Foreskin keratinocyte (primary cell): ENCODE measurements at places on chromosomes 4 and X. TPM values are rescaled to one million over a fixed set of nuclear protein-coding genes. Genes with fewer than 3 reads are reported as not detected.

- no peak for DNase-seq
Observed at GRCh38 chrX:13008189-13008533, 33.3 kb downstream of the TMSB4X start.

Gene SERTM2
- total RNA-seq = not detected in 2 replicates

Gene LONRF3
- not detected in 2 replicates for total RNA-seq

DNA sequence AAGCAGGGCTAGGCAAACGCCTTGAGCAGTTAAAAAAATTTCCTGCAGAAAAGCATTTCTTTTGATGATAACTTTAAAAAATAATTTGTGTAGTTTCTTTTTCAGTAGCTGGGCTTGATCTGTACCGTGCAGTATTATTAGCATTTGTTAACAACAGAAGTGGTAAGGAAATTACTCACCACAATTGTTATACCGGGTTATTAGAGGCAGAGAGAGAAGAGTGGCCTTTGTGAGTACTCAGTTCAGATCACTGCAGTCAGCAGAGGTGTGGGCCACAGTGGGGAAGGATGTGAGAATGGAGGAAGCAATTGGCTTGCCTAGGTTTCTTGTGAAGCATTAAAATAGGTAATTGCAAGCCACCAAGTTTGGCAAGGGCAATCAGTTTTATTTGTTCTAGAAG is 14.3 kb upstream of the IL21 start:
- DNase-seq = no peak

DNA sequence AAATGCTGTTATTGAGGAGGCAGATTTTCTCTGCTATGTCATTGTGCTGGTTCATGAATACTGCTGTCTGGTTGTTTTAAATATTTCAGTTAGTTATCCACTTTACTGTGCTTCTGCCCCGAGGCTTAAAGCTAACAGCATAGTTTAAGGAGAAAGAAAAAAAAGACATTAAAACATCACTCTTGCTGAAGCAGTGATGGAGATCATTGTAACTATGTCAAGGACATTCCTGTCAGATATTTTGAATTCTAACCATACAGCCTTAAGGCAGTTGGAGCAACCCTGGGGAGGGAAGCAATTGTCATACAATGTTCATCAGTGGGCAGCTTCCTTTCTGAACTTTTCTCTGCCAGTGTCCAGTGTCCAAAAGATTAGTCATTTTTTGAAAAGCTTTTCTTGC is 199.0 kb upstream of the DDX53 start:
- DNase-seq = no peak

Gene TLL1
- total RNA-seq = 1.5 and 3.5 TPM in 2 replicates
